ENCODE measurements at places on chromosomes 3 and 15.

GRCh38 chr3:132587401-132587800 lies 9.7 kb upstream of the ACKR4 start:
- DNase-seq, result no peak

GRCh38 chr3:114649331-114649730 lies 355.5 kb downstream of the TIGIT start:
- no peak for DNase-seq

DNA sequence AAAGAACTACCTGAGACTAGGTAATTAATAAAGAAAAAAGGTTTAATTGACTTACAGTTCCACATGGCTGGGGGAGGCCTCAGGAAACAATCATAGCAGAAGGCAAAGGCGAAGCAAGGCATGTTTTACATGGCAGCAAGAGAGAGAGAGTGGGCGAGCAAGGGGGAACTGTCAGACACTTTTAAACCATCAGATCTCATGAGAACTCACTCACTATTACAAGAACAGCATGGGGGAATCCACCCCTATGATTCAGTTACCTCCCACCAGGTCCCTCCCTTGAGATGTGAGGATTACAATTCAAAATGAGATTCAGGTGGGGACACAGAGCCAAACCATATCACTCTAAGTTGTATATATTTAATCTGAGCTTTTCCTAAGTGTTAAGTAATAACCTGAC lies 79.0 kb upstream of the MLF1 start:
- DNase-seq, result no peak

DNA sequence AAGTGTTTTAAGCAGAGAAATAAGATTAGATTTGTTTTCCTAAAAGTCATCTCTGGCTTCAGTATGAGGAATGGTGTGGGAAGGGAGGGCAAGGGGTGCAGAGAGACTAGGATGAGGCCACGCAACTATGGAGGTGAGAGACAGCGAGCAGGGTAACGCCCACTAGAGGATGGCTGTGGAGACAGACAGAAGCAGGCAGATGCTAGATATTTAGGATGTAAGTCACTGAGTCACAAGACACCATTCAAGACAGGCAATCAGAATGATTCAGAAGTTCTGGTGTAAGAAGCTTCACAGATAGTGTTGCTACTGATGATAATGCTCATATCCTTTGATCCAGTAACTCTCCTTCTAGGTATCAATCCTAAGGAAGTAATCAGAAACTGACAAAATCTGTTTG lies 19.1 kb downstream of the HSPBAP1 start:
- DNase-seq, result no peak

GRCh38 chr15:57285386-57285785 lies 90.9 kb upstream of the CGNL1 start:
- DNase-seq, result no peak

DNA sequence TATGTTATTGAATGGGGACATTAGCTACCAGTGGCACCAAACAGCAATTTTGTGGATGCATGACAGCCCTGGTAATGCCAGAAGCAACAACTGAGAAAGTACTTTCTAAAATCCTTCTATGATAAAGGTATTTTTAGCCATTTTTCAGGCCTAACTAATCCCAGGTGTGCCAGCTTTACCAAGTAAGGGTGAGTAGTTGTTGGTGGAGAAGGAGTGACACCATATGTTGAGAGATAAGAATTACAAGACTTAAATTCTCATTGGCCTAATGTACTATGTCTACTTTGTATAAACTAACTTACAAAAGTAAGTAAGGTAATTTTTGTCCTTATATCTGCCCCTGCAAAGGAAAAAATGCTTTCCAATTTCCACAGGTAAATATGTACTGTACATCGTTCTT lies 4.1 kb upstream of the COX17 start:
- peak; percentile 30 for DNase-seq

DNA sequence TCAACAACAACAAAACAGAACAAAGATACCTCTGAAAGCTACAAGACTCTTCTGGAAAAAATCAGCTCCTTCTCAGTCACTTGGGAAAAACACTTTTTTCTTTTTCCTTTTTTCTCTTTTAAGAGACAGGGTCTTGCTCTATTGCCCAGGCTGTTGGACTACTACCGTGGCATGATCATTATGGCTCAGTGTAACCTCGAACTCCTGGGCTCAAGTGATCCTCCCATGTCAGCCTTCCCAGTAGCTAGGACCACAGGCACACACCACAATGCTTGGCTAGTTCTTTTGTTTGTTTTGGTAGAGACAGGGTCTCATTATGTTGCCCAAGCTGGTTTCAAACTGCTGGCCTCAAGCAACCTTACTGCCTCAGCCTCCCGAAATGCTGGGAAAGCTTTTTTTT lies 12.8 kb downstream of the MYO9A start:
- DNase-seq, result no peak

DNA sequence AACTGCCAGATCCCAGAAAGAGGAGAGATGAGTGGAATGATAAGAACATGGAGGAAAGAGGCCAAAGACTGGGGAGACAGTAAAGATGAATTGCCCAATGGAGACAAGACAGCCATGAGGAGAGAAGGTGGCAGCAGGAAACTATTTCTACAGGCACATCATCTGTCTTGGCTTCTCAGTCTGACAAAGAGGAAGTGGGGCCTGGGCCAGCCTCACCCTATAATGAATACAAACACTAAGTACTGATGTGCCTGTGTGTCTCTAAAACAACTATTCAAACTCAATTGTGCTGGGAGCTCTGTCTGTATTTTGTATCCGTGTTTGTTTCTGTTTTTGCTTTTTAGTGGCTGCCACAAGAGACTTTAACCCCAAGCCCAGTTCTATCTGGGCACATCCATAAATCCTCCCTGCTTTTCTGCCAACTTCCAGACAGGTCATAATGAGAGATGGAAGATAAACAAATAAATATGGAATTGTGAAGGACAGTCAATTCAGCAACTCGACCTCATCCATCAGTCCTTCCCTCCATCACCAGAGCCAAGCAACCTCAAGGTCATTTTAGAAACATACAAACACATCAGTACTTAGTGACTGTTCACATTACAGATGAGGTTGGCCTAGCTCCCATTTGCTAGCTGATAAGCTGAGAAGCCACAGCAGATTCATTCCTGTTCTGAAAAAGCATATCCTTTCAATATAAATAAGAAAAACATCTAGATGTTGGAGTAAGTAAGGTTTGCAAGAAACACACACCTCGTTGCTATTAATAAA lies 116.7 kb downstream of the CADPS start:
- no peak for DNase-seq

- DNase-seq, result no peak
Observed at GRCh38 chr3:160553827-160554226, 11.5 kb downstream of the KPNA4 start.

- DNase-seq, result no peak
Observed at GRCh38 chr3:15367059-15367458, 34.7 kb upstream of the SH3BP5 start.

DNA sequence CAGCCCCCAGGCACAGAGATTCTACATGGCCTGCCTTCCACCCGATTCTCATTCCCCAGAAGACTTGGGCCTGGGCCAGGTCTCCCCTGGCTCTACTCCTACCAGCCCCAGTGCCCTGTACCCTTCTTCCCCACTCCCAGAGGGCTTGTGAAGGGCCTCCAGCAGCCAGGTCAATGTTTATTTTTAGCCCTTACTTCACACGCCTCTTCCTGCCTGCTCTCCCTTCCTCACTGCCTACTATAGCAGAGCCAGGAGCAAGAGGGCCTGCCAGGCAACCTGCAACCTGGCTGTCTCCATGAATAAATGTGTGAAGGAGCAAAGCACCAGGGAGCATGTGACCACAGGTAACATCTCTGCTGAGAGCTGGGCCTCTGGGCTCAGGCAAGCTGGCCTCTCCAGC lies 26.4 kb upstream of the APEH start:
- no peak for DNase-seq

DNA sequence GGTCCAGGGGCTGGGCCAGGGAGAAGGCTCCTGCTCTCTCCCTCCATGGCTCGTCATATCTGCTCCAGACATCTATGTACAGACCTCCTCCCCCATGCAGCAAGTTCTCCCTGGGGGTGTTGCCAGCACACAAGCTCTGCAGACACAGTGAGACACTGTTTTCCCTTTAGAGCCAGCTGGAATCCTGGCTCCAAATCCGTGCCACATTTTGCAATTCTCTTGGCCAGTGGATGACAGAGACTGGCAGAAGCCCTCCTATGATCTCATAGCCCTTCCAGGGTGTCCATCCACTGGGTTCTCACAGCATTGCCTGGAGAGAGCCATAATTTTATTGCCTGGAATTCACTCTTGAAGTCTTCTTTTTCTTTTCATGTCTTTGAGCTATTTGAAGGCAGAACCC lies 203.9 kb downstream of the TLE3 start:
- DNase-seq, result no peak

DNA sequence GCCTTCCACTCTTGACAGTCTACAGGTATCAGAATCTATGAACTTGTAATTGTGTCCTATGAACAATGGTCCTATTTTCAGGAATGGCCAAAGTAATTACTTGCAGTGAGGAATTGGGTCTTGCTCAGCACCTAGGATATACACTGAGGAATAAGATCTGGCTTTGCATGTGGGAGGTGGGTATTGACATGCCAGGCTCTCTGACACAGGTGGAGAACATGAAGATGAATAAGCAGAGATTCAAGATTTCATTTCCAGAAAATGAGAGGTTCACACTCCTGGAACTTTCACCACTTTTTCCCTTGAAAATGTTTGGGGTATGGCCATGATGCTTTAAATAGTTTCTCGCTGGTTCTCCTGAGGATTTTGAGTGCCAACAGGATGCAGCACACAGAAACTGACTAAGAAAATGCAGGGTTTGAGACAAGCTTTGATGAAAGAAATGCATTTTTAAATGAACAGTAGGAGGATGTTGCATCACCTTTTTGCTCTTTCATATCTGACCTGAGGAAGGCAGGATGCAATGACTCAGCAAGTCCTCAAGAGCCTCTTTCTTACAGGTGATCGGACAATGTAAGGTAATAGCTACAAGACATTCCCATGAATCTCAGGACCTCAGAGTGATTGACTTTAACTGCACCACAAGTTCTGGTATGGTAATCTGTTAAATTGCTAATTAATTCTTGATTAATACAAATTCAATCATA lies 3.7 kb downstream of the HRG start:
- DNase-seq, result no peak

- DNase-seq, result no peak
Observed at GRCh38 chr3:145915787-145916186, 245.2 kb downstream of the PLOD2 start.

DNA sequence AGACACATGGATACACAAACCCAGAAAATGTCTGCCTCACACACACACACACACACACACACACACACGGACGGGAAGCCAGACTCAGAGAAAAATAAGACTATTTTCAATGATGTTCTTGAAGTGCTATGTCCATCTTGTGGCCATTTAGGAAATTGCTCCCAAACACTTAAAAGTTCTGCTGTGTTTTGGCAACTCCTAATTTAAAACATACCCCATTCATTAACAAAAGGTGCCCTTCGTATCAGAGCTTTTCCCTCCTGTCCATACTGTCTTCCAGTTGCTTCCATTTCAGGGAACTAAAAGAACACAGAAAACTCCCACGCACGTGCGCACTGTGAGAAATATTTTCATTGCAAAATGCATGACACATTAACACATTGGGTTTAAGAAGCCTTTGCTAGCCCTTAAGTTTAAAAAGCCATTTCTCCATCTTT lies 44.6 kb downstream of the SLC12A1 start:
- peak; percentile 15 for DNase-seq

- DNase-seq, result no peak
Observed at GRCh38 chr3:120550546-120550945, 45.6 kb upstream of the NDUFB4 start.

GRCh38 chr3:171790898-171791691 lies 19.2 kb downstream of the PLD1 start:
- DNase-seq, result no peak

DNA sequence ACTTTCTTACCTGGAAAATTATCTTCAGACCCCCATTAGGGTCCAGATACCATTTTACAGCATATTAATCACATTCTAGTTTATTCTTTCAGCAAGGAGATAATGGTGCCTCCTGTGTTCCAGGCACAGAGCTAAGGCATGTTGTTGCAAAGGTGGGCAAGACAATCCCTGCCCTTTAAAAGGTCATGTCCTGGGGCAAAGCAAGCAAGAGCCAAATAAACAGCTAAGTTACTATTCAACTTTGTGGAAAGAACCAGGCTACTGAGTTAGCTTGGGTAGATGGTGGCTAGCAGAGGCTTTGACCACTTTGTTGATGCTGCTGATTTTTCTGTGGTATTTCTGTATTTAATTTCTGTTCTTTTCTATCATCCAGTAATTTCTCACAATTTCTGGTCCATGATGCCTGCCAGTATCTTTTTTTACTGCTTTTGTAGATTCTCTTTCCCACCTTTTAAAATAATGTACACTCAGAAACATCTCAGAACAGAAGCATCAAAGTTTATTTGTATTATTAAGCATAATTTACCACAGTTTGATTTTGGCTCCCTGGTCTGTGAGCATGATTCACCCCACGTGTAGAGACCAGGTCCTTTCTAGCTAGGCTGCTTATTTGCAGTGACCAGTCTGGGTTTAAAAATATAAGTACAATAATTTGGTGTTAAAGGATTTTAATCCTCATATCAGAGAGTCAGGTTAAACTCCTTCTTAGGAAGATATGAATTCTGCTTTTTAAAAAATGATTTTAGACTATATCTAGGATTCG lies 71.5 kb downstream of the LRRC28 start:
- no peak for DNase-seq

DNA sequence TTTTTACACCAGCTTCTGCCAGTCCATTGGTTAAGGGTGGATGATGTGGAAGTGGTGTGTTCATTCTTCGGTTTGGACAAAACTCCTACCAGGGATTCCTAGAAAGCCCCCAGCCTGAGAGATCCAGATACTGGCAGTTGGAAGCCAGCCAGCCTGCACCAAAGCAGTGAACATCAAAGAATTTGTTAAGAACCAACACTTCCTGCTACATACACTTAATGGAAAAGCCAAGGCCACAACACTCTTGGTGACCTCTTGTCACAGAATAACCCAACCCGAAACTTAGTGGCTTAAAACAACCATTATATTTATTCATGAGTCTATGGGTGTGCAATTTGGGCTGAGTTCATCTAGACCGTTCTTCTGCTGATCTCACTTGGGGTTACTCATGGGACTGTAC lies 42.9 kb upstream of the ADAMTS9 start:
- no peak for DNase-seq

DNA sequence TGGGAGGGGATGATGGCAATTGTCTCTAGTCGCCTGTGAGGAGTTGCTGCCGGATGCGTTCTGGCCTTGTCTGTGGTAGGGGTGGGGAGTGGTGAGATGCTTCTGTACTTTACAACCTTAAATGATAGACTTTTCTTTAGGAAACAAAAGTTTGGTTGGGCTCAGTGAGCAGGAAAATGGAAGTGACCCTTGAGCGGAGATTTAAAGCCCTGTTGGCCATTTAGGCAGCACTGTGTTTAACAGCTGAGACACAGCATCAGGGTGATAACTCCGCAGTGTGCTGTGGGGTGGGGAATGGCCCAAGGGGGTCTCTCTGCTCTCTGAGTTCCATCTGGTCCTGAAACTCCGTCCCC lies 36.6 kb downstream of the SPSB4 start:
- no peak for DNase-seq

- DNase-seq, result no peak
Observed at GRCh38 chr3:169512991-169513390, 150.5 kb downstream of the MECOM start.

All from CD4-positive, alpha-beta T cell treated with Interleukin-10 for 1 hour (primary cell).